ENCODE measurements at places on chromosomes 3 and 15.

DNA sequence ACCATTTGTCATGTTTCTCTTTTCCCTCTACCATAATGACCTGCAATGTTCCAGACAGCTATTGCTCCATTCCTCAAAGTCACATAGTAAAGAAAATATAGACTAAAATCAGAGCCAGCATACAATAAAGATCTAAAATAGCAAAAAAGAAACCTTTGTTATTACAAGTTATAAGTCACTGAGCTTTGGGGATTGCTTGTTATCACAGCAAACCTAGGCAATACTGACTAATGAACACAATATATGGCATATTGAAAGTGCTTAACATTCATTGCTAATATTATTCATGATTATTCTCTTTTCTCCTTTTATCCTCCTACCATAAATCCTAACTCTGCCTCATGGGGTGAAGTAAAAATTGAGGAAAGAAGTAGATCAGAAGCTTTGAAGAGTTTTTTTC, 27.4 kb upstream of the TIPARP start:
- DNase-seq = no peak

DNA sequence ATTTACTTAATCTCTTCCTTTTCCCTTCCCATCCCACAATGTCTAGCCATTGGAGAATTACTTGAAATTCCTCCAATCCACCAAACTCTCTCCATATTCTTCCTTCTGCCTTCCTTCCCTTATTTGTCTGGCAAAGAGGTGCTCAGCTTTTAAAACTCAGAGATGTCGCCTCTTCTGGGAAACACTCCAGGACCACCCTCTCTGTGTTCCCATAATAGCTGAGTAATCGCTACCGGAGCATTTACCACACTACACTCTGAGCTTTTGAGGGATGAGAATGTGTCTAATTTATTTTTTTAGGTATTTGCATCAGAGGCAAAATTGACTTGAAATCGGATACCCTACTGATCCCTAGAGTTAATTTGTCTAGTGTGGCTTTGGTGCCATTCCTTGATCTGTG, 245.7 kb upstream of the TPRG1 start:
- no peak for DNase-seq

GRCh38 chr3:46665763-46666452, 27.6 kb downstream of the ALS2CL start:
- no peak for DNase-seq

DNA sequence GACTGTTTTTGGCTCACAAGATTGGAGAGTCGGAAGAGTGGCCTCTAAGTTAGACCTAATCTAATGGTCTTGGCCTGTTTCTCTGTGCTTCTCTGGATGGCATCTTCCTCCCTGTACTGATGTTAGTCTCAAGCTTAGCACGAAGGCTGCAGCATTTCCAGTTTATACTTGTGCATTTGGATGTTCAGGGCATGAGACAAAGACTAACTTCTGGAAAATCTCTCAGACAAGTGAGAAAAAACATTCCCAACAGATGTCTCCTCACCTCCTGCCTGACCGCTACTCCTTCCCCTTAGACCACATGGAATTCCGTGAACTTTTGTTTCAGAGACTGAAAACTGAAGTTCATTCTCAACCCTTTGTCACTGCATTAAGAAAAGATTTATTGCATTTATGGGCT, 410.8 kb upstream of the MCTP2 start:
- no peak for DNase-seq

DNA sequence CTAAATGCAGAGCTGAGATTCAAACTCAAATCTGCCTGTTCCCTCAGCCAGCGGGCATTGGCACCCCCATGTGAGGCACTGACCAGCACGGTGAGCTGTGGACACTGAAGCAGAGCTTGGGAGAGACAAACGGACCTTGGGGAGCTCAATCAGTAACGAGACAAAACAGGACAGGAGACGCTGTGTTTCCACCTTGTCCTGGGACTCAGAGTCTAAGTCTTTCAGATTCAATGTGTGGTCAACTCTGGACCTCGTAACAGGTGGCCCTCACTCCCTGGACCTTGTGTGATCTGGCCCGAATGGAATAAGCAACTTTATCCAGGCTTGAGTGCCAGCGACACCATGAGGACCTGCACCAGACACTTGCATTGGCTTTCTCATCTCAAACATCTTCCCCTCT, 232.5 kb downstream of the UACA start:
- DNase-seq = no peak

DNA sequence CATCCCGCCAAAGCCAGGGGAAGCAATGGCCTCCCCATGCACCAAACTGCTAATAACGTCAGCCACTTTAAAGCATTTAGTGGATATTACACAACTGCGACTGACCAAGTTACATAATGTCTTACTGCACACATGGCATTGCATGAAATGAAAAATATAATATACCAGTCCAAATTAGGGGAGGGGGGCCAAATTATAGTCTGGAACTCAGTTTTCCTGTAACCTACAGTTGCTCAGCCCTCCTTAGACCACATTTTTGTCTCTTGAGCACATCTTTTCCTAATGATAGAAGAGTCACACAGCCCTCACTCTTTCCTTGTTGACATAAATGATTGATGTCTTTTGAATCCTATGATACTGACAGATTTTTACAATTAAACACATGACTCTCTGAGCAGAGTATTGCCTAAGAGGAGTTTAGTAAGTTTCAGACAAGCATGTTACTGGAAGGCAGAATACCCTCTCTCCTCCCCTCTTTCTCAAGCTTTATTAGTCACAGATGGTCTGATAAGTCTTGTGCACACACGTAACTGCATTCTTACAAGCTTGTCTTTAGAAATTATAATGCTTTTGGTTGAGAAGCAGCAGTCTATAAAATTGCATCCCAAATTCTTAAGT, 1.1 kb upstream of the PLD1 start:
- peak; percentile 97 for DNase-seq

DNA sequence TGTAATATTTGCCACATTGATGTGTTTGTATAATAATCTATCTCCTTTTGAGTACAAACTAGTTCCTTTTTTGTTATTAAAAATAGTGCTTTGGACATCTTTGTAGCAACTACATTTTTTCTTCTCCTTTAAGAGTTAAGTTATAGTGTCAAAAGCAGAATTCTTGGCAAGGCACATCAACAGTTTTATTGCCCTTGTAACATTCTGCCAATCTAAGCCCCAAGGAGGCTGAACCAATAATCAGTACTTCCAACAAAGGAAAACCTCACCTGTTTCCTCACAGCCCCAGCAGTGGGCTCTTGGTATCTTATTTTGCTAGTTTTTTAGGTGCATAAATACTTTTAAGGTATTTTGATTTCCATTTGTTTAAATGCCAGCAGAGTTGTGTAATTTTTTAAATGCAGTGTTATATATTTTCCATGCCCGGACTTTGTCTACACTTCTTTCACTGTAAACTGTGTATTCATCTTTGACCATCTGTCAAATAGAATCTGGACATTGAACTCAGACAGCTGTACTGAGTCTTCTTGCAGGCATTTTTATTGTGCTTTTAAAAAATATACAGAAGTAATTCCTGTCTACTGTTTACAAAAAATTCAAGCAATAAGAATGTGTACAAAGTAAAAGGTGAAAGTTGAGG, 101.0 kb downstream of the MYLK start:
- DNase-seq = no peak

GRCh38 chr3:131883086-131883485, 151.7 kb downstream of the CPNE4 start:
- DNase-seq = no peak

- DNase-seq = no peak
These were observed 84.5 kb downstream of the MITF start for GRCh38 chr3:69823743-69824142.

DNA sequence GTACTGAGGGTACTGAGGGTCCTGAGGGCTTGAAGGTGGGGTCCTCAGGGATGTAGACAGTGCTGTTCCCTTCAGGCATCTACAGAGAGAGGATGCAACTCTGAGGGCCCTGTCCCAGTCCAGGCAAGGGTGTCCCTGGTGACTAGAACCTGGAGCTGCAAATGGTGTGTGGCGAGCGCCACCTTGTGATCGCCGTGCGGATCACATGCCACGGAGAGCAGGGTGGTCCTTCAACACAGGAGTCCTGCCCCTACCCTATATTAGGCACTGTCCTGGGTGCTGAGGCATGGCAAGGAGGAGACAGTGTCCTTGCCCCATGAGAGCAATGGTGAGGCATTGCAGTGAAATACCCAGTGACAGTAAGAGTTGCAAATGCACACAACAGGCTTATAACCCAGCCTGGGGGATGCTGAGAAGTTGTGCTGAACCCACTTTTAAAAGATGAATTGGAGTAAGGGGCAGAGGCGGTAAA, 23.6 kb downstream of the RHCG start:
- peak; percentile 47 for DNase-seq

DNA sequence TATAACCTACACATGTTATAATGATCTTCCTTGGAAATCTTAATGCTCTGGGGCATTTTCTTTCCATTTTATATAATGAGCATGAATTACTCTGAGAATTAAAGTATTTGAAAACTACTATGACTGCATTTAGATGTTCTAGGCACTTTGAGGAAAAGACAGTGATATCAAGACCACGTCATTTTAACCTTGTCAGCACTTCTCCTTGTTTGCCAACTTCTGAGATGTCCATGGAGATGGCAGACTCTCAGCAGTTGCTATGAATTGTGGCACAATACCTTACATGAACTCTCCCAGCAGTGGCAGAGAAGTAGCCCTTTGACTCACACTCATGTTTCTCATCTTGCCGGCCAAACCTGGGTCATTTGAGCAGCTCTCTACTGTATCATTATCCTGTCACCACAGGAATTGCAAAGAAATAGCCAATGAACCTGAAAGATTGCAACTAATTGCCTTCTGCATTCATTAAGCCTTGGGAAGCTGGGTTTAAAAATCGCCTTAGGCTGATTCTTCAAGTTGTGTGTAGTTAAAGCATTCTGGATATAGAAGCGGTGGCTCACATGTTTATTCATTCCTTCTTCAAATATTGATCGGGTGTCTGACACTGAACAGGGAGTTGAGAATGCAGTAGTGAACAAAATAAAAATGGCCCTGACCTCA, 272.2 kb upstream of the CFAP20DC start:
- DNase-seq = no peak

DNA sequence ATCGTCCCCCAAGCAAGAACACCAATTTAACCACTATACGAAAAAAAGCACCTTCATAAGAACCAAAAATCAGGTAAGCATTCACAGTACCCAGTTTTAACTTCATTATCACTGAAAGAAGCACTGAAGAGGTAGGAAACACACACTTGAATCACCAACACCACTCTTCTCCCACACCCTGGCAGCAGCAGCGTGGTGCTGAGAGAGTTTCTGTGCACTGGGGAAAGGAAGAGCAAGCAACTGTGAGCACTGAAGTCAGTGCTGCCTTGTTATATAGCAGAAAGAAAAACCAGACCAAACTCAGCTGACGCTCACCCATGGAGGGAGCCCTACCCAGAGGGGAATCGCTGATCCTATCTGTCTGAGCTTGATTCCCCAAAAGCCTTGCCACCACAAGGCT, 98.2 kb downstream of the DMXL2 start:
- no peak for DNase-seq

DNA sequence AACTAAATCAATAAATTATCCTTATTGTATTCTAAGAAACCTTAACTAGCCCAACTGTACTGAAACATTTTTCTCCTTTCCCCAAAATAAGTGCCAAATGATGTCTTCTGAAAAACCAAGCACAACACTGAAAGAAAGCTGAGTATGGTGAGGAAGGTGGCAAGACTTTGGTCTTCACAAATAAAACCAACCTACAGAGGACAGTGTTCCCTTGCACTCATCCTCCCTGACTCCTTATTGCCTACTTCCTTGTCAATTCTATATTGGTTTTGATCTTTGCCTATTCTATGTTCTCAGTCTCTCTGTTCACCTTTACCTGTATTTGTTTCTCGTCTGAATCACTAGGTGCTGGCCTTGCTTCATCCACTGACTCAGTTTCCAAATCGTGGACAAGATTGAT, 490.1 kb upstream of the ZNF385D start:
- DNase-seq = no peak

GRCh38 chr3:12439161-12439940, 44.9 kb upstream of the TSEN2 start:
- no peak for DNase-seq

DNA sequence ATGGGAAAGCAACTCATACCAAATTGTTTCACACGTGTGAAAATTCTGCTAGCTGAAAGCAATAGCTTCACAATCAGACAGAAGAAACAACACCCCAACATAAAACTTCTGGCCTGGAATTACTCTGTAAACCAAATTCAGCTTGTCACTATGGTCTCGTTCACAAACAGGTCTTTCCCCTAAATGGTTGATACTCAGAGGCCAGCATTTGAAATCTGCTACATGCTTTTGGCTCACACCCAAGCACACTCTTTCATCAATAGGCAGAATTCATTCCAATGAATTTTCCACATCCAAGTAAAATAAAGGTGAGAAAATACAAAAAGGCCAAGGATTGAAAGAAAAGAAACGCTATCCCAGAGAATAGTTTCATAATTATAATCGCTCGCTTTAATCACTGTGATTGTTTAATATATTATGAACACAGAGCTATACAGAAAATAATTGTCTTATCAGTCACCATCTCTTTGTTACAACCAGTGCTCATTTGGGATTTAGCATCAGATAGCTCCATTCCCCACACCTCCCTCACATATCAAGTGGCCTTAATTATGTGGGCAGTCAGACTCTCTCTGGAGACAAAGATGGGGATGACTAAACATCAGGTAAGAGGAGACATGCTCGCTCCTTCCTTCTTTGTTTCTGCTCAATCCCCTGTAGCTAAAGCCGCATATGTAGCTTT, 503.8 kb upstream of the ARRDC4 start:
- no peak for DNase-seq

GRCh38 chr3:14796403-14797077, 22.2 kb upstream of the FGD5 start:
- no peak for DNase-seq

DNA sequence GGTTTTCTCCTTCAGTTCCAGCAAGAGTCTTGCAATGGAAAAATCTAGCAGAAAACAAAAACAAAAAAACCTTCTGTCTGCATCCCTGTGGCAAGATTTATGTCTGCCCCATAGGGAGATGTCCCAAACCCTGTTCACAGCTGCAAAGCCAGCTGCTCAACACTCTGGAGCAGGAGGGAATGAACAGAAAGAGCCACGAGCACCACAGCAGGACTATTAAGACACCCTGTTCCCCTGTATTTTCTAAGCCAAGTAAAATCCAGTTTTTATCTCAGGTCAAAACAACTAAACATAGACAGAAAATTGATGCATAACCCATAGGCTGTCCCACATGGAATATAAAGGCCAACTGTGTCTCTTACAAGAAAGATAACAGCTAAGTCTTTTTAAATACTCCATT, 357.9 kb downstream of the LSAMP start:
- no peak for DNase-seq

- no peak for DNase-seq
These were observed 227.4 kb upstream of the STT3B start for GRCh38 chr3:31305340-31305739.

GRCh38 chr3:135760581-135760980, 204.9 kb upstream of the PPP2R3A start:
- DNase-seq = no peak

- DNase-seq = no peak
These were observed 235.1 kb upstream of the CFAP20DC start for GRCh38 chr3:59284926-59285325.

DNA sequence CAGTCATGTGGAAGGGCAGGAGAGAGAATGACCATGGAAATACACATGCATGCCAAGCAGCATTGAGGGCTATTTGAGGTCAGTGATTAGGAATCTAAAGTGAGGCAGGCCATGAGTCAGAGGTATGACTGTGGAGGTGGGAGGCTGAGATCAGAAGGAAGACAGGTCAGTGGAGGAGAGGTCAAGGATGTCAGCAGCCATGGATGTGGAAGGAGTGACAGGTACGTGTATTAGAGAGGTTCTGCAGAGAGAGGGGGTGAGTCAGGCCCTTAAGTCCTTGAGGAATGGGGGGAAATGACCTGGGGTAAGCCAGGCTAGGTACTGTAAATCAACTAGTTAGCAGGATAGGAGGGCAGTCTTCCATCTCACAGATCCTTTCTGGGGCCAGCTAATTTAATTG, 166.6 kb downstream of the ANO10 start:
- no peak for DNase-seq

Data from NCI-H460 (cell line).